ENCODE measurements at places on chromosomes 7 and 10.

GRCh38 chr7:72032934-72033333, 379.2 kb downstream of the CALN1 start:
- DNase-seq = no peak

- DNase-seq = no peak
These were observed 138.9 kb downstream of the PKD1L1 start for GRCh38 chr7:47809387-47809786.

- DNase-seq = no peak
These were observed 33.5 kb downstream of the KCNMA1 start for GRCh38 chr10:77604063-77604462.

- DNase-seq = peak; percentile 15
These were observed 266.0 kb downstream of the GRID1 start for GRCh38 chr10:86100581-86101061.

- DNase-seq = no peak
These were observed 124.4 kb downstream of the PON1 start for GRCh38 chr7:95199779-95200558.

All from activated CD8-positive, alpha-beta T cell treated with anti-CD3 and anti-CD28 coated beads for 36 hours (primary cell).